ENCODE measurements at places on chromosomes 2 and 18.

DNA sequence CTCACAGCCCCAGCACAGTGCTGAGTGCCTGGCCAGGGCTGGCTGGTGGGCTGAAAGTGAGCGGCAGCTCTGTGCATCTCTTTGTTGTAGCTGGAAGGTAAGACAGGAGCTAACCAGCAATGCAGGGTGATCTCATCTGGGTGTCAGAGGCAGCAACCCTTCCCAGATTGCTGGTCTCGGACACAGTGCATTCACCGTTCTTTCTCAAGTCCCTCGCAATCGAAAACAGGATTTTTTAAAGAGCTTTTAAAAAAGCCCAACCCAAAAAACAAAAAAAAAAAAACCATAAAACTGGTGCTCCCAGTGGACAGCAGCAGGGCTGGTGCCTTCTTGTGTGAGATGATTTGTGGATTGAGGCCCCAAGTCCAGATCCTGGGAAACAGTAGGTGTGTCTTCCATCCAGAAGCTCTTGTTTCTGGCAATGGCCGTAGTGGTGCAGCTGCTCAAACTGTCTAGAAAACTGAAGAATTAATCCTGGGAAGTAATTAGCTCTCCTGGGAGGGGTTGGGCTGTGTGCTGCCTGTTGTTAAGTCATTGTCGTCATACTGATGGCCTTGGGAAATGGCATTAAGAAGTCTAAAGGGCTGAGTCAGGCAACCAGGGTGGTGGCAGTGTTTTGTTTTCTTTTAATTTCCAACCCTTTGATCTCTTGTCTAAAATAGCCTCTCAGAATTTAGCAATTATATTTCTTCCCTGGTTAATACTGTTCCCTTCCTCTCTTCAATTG is 156.7 kb downstream of the KLHL29 start:
- no peak for DNase-seq

DNA sequence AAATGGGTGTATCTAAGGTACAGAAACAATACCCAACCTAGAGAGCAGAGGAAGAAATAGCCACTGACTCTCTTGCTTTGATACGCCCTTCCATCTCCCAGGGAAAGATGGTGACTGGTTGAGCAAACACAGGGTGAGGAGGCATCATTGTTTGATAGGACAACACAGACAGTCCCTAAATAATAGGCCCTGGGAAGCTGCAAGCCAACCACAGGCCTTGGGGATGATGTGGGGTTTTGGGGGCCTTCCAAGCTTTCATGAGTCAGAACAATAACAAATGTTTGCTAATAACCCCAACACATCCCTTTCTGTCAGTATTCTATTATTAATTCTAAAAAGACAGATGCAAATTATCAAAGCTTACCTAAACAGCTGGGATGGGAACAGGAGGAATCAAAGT is 9.8 kb downstream of the LGALSL start:
- DNase-seq, result peak; percentile 91

- DNase-seq, result no peak
Measured at GRCh38 chr2:68845043-68845442, 26.2 kb downstream of the BMP10 start.

GRCh38 chr2:117737846-117738245 is 76.6 kb upstream of the DDX18 start:
- DNase-seq, result no peak

DNA sequence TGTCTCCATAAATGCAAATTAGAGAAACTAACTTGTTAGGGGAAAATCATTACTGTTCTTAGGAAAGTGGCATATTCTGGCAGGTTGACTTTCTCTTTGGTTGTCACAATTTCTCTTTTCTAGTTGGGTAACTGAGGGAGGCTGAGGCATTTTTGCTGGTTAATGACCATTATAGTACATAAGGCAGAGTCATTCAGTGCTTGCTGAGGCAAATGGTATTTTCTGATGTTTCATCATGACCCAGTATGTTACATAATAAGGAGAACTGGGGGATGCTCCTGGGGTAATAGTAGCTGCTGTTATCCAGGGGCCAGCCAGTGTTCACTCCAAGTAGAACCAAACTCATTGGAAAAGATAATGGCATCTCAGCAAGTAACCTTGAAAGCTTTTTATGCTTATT is 62.3 kb downstream of the ITGA6 start:
- peak; percentile 31 for DNase-seq

DNA sequence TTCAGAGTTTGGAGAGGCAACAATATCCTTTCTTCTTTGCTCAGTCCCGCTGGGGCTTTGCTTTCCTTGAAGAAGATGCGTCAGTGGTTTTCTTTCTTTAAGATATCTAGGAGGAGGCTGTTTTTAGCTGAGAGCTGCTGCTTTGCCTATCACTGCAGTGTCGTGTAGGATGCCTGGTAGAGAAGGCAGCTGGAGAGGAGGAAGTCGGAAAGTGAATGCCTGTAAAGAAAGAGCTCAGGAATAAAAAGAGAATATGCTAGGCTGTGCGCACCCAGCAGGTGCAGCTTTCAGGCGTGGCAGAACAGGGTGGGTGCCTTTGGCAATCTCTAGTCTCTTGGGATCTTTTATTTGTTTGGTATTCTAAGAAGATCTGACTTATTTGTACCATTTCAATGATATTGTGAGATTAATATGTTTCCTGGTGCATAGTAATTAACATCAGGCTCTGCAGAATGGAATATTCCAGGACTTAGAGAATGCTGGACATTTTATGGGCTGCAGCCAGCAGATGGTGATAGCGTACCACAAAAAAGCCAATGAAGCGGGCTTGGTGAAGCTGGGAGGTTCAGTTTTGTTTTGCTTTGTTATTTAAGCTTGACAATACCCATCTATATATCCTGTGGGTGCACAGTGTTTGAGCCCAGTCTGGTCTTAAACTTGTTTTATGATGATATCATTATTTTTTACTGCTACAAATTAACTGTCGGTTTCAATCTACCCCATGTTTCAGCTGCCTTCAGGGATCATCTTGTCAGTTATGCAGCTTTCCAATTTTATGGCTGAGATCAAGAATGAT is 34.9 kb downstream of the CAVIN2 start:
- DNase-seq, result peak; percentile 70

DNA sequence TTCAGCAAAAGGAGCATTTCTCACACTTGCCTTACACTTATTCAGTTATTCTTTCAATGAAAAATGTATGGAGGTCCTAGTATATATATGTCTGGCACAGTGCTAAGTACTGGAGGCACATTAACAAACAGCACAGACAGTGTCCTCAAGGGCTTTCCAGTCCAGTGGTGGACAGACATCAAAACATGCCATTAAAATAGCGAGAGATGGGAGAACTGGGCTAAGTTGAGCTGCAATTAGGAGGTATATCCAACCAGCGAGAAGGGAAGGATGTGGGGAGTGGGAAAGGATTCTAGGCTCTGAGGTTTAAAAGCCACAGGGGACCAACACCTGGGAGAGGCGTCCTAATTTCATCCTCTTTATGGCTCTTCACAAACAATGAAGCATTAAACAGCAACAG is 127.5 kb upstream of the TTC39C start:
- DNase-seq, result no peak

GRCh38 chr2:82237994-82238662 is 1933.6 kb upstream of the LRRTM1 start:
- DNase-seq, result no peak

GRCh38 chr2:147430408-147430807 is 414.4 kb upstream of the ACVR2A start:
- no peak for DNase-seq
